CD8-positive, alpha-beta memory T cell (primary cell): ENCODE measurements at places on chromosomes 16 and 17.

- no peak for DNase-seq
These were observed 15.1 kb downstream of the SAMD14 start for GRCh38 chr17:50114849-50115357.

DNA sequence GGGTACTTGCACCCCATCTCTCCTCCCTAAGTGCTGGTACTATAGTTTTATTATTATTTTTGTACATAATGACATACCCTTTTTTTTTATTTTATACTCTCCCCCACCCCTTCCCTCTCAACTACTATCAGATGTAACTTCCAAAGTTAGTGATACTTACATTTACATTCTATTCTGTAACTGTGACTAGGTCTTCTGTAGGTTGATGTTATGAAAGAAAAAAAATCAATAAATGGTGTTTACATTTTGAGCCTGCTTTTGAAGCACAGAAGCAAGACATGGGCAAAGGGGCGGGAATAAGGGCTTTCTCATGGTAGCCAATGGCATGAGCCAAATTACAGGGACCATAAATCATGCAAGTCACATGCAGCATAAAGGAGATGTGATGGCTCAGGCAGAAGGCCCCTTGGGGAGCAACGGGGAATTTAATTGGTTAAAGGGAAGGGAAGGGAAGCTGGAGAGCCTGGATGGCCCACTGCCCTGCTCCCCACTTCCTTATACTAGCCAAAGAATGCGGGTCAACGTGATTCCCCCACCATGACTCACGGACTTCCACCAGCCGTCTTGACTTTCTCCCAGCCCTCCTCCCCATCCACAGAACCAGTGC is 2.4 kb upstream of the ACSF2 start:
- no peak for DNase-seq

DNA sequence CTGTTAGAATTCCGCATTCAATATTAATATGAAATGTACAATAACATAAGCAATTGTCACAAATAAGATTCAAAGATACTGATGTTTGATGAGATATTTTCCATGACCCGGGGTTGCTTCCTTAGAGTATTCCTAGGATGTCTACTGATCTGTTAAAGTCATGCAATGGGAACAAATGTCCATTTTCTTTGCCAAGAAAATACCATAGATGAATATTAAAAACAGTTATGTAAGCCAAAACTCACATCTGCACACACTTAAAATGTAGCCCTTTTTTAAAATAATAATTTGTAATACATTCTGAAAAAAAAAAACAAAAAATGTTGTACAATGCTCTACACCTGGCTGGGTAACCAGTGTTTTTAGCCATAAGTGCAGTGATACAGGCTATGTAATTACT is 259.4 kb upstream of the AXIN2 start:
- no peak for DNase-seq

DNA sequence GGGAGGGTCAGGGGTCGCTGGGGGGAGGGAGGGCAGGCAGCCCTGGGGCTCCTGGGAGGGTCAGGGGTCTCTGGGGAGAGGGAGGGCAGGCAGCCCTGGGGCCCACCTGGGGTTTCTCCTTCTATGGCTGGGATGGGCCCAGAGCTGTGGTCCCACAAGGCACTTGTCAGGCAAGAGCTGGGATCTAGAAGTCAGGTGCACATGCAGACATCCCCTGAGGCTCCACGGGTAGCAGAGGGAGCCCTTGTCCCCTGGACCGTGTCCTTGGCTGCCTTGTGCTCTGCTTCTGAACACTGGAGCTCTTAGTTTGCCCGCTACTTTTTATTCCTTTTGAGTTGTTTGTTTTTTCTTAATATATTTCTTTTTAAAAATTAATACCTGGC is 1.8 kb downstream of the TUBB3 start:
- no peak for DNase-seq

- DNase-seq: no peak
These were observed 24.0 kb downstream of the CPSF4L start for GRCh38 chr17:73237714-73238113.

DNA sequence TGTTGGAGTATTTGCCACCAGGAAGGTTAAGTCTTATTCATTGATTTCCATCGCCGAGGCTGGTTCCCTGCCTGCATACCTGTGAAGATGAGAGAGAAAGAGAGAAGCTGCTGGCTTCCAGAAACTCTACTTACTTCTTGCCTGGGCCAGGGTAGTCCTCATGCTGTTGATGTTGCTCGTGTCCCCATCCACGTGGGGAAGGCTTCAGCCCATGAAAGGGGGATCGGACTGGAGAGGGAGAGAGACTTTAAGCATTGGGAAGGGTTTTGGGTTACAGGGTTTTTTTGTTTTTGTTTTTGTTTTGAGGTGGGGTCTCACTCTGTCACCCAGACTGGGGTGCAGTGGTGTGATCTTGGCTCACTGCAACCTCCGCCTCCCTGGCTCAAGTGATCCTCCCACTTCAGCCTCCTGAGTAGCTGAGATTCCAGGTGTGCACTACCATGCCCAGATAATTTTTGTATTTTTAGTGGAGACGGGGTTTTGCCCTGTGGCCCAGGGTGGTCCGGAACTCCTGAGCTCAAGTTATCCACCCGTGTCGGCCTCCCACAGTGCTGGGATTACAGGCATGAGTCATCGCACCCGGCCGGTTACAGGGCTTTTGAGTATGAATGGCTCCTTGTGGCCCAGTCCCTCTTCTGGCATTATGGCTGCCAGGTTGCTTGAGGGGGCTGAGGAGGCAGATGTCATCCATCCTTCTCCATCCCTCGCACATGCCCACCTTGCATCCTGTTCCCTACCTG is 26.6 kb downstream of the ITGB3 start:
- DNase-seq: no peak

DNA sequence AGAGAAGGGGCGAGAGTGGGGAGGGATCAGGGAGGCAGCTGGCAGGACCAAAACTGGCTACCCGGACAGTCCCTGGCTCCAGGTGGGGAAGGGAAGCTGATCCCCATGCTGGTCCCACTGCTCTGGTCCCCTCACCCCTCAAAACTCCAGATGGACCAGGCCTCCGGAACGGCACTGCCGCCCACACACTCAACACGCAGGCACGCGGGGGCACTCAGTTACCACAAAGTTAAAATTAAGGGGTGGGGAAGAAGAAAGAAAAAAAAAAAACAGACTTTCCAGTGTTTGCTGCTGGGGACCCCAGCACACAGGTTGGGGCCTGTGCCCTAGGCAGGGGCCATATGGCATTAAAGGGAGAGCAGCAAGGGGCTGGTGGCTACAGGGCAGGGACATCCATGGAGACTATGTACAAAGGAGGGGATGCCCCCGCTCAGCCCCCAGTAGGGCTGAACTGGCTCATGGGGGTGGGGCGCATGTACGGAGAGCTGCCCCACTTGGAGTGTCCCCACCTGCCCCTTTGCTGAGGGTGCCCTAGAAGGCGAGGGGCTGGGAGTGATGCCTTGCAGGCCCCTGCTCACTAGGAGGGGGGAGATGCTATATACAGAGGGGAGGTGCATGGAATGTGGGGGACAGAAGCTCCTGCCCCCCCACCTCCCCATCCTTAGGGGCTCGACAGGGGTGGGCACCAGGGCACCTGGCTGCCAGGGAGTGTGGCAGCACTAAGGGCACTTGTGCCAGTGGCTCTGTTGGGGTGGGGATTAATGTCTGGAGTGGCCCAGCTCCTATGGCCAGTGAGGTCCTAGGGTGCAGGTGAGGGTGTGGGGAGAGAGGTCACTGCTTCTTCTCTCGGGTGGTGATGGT is 5.6 kb downstream of the TP53I13 start:
- peak; percentile 43 for DNase-seq

DNA sequence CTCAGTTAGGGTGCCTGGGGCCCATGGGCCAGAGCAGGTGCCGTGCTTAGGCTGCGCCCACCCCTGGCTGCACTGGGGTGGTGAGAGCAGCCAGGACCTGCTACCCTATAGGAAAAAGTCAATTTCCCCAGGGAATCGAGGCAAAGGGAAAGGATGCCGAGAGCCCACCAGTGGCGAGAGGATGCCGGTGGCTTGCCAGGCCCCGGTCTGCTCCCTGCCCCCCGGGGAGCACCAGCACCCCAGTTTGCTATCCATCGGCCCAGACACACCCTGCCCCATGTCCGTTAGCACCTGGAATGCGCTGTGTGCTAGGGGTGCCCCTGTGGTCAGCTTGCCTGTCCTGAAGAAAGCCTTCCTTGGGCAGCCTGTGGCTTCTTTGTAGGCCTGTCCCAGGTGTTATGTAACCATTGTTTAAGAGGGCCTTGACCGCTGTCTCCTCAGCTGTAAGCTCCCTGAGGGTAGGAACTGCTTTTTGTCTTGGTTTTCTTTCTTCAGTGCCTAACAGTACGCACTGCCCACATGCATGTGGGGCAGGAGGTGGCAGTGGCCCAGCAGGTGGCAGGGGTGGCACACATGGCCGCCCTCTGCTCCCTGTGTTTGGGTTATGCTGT is 40.8 kb downstream of the NT5M start:
- DNase-seq: no peak

DNA sequence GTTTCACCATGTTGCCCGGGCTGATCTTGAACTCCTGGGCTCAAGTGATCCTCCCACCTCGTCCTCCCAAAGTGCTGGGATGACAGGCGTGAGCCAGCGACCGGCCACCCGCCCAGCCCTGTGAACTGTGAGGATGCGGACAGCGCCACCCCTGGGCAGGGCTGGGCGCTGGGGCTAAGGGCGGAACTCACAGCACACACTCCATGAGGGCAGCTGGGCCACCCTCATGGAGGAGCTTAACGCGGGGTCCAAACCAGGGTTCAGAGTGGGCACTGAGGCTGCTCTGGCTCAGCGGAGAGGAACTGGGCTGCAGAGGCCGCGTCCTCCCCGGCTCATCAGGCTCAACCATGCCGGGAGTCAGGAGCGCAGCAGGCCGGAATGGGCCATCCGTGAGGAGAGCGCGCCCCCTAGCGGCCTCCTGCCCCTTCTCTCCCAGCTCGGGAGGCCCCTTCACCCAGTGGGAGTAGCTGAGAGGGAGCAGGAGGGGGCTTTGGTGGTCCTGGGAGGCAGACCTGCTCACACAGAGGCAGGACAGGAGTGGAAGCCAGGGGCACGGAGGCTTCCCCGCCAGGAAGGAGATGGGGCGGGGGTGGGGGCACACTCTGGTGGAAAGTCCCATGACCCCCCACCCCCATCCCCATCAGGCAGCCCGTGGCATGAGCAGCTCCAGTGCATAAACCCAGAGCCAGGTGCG is 13.8 kb downstream of the CORO7 start:
- DNase-seq: peak; percentile 75

GRCh38 chr17:14121952-14122351 is 52.6 kb downstream of the COX10 start:
- no peak for DNase-seq

- DNase-seq: no peak
These were observed 188.0 kb downstream of the NTN1 start for GRCh38 chr17:9209347-9209746.

DNA sequence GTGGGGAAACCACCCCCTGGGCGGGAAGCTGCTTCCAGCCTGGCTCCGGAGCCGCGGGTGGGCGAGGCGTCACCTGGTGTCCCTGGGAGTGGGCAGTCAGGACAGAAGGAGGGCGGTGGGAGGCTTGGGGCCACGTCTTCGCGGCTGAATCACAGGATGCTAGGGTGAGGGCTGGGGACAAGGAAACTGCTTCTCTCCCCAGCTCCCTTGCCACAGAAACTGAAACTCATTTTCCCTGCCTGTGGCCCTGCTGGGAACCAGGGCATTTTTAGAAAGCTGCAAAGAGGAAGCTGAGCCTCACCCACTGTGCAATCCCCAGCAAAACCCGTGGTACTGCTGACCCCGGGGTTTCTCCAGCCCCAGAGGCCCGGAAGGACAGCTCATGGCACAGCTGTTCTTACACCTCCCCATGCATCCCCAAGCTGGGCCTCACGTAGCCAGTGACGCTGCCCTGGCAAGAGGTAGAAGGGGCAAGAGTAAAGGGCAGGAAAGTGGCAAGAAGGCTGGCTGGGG is 8.2 kb downstream of the RHBDF2 start:
- DNase-seq: no peak

GRCh38 chr16:9677301-9677653 is 505.0 kb downstream of the GRIN2A start:
- no peak for DNase-seq

DNA sequence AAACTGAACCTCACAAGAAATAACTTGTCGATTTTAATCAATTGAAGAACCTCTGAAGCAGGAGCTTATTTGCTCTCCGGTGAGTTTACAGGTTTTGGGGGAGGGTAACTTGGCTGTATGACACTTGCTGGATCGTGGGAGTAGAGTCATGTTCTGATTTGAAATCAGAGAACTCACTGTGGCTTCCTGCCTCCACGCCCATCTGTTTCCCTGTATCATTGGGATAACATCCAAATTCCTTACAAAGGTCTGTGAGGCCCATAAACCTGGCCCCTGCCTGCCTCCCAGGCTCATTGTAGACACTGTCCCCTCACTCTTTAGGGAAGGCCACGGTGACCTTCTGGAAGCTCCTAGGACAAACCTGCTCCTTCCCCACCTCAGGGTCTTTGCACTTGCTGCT is 48.3 kb downstream of the C17orf67 start:
- no peak for DNase-seq

GRCh38 chr17:28188841-28189263 is 130.1 kb upstream of the TMEM97 start:
- DNase-seq: no peak

DNA sequence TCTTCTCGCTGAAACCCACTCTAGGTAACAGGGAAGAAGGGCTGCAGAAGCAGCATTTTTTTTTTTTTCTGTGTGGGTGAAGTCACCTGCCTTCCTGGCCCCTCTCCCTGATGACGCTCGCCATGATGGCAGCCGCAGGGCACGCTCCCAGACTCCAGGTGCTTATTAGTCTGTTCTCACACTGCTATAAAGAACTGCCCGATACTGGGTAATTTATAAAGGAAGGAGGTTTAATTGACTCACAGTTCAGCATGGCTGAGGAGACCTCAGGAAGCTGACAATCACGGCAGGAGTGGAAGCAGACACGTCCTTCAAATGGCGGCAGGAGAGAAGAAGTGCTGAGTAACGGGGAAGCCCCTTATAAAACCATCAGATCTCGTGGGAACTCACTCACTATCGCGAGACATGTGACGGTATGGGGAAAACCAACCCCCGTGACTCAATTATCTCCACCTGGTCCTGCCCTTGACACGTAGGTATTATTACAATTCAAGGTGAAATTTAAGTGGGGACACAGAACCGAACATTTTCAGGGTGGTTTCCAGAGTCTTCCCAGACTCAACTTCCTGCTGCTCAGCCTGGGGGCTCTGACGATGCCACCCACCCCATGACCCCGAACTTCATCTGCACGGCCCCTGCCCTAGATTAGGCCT is 34.9 kb upstream of the NLRP1 start:
- DNase-seq: no peak

DNA sequence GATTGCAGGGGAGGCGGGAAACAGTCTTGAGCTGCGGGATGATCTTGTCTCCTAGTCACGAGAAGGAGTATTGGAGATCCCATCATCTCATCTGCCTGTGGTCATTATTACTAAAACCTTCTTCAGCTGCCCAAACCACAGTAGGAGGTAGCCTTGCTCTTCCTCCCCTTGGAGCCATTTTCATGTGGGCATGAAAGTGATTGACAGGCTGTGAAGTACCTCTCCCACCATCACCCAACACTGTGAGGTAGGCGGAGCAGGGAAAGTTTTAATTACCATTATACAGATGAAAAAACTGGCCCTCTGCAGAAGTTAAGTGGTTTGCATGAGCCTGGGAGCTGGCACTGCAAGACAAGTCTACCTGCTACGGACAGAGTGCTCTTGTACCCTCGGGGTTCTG is 237.3 kb downstream of the MSI2 start:
- no peak for DNase-seq
